ENCODE measurements at places on chromosomes 5 and 9.

DNA sequence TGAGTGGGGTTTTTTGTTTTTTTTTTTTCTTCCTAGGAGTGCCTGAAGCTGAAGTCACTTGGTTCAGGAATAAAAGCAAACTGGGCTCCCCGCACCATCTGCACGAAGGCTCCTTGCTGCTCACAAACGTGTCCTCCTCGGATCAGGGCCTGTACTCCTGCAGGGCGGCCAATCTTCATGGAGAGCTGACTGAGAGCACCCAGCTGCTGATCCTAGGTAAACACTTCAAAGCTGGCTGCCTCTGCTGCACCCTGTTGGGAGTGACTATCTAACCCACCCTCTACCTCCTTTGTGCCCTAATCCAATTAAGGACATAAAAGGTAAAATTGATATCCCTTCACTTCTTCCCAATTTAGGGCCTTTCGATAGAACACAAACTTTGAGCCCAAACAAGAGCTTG lies 206.8 kb downstream of the SAXO1 start:
- no peak for DNase-seq

- no peak for DNase-seq
Observed at GRCh38 chr5:179254638-179255271, 90.5 kb downstream of the ADAMTS2 start.

GRCh38 chr9:135521608-135522095 lies 412 bp downstream of the LCN1 start:
- DNase-seq = no peak

DNA sequence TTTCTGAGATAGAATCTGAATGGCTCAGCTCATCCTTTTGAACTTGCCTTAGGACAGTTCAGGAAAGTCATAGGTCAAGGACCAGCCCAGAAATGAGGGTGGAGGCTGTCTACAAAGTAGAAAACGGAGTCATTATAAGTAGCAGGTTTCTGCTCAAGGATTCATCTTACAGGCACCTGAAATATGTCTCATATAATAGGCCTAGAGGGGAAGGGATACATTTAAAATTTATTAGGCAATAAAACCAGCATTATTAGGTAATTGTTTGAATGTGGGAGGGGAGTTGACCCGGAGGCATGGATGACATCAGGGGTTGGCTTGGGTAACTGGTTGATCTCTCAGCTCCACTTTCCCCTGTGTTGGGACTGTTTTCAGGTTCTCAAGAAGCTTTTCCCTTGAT lies 11.9 kb upstream of the GALNT10 start:
- no peak for DNase-seq

GRCh38 chr5:58753446-58753845 lies 170.6 kb downstream of the RAB3C start:
- DNase-seq = no peak

- no peak for DNase-seq
Observed at GRCh38 chr5:168776070-168776469, 196.9 kb upstream of the PANK3 start.

- no peak for DNase-seq
Observed at GRCh38 chr5:78922879-78923621, 62.1 kb downstream of the ARSB start.

DNA sequence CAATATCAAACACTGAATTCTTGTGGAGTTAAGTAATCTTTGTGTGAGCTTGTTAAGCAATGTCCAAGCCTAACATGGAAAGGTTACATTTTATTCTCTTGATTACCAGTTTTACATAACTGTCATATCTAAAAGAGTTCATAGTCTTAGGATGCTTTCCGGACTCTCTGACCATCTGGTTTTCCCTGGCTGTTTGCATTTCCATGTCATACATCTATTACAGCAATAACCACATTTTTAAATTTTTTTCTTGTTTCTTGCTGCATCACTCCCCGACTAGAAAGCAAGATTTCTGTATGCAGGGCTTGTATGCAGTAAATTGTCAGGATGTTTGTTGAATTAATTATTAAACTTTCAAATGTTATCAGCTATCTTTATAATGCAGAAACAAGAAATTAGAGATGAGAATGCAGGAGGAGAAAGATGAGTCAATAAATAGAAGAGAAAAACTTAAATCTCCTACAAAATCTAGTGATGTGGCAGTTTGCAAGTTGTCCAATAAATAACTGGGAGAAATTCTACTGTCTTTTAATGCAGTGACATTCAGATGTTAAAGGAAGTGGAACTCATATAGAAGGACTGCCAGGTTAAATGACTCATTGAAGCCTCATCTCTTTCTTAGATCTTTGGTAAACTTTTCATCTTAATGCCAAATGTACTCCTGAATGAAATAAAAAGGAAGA lies 179.6 kb upstream of the SGCD start:
- no peak for DNase-seq

DNA sequence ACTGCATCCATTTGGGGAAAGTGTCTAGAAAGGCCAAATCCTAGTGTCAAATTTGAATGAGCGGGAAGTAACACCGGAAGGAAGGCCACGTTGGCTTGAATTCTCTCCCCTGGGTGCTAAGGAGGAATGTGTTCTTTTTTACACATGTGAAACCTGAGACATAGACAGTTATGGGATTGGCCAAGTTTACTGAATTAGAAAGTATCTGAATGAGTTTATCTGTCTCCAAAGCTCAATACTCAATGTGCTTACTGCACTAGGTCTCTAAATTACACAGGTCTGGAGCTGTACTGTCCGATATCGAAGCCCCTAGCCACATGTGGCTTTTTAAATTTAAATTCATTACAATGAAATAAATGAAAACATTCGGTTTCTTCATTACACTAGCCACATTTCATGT lies 6.0 kb downstream of the DMRT1 start:
- DNase-seq = no peak

Measured in GOT3 (cell line).